Activated naive CD8-positive, alpha-beta T cell treated with anti-CD3 and anti-CD28 coated beads, Interleukin-2, amount 10 ng/mL, durations not matched to agents 7 days and 5 days (primary cell): ENCODE measurements at places on chromosomes 4 and X. TPM values are rescaled to one million over a fixed set of nuclear protein-coding genes. Genes with fewer than 3 reads are reported as not detected.
A peak's percentile ranks its signal among the peaks of the same experiment; 100 is the strongest.

Gene RBM47
- 3.1 TPM for total RNA-seq

DNA sequence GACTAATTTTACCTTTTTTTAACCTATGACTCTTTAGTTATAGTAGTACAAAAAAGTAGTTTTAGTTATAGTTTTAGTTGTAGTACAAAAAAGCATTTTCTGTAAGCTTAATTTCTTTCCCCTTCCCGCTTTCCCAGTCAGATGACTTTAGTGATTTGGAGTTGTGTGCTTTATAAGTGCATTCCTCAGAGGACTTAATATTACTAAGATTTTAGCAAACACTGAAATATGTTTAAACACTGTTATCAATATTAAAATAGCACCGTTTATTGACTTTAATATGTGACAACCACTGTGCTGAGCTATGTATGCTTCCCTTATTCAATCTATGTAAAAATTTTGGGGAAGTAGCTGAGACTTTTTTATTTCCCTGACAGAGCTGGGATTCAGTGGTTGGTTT lies 22.8 kb downstream of the GUF1 start:
- H3K4me3 ChIP-seq: no peak overlapping the region
- no peaks in the 10 kb centered on the region for H3K27me3 ChIP-seq
- DNase-seq: no peak
- peaks cover 6% of the 10 kb centered on the region for H3K4me1 ChIP-seq

DNA sequence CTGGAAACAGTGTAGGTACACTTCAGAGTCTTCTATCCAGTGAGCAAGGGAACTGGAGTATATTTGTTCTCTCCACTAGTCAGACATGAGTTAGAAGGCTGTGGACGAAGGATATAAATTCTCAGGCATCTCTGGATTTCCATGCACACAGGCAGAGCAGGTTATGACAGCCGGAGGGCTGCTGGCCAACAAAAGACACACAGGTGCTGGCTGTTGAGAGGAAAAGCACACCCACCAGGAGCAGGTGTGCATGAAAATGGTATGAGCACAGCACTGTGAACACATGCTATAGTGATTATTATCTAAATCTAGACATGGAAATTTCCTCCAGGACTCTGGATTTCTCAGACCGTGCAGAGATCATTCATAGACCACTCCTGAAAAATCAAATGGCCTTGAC lies 444.7 kb upstream of the RPS6KA3 start:
- H3K27ac ChIP-seq: no peak overlapping the region
- DNase-seq: no peak
- H3K4me1 ChIP-seq: no peaks in the 10 kb centered on the region
- H3K4me3 ChIP-seq: no peak overlapping the region

Gene ETDA
- not detected for total RNA-seq

- peaks cover 3% of the 10 kb centered on the region for H3K36me3 ChIP-seq
- DNase-seq: no peak
- no peaks in the 10 kb centered on the region for H3K27me3 ChIP-seq
Measured at GRCh38 chr4:25112366-25112994, 47.8 kb downstream of the SEPSECS start.

Gene NUDT11
- 0.65 TPM for total RNA-seq

GRCh38 chr4:61068745-61069144 lies 131.4 kb upstream of the ADGRL3 start:
- no peak overlapping the region for H3K4me3 ChIP-seq
- H3K27me3 ChIP-seq: no peaks in the 10 kb centered on the region
- no peaks in the 10 kb centered on the region for H3K4me1 ChIP-seq

Gene SOWAHD
- total RNA-seq: 2.1 TPM

- no peak overlapping the region for H3K27ac ChIP-seq
- H3K4me1 ChIP-seq: peaks cover 5% of the 10 kb centered on the region
- no peak for DNase-seq
- peaks cover 9% of the 10 kb centered on the region for H3K27me3 ChIP-seq
- peaks cover 6% of the 10 kb centered on the region for H3K36me3 ChIP-seq
- no peak overlapping the region for H3K4me3 ChIP-seq
Measured at GRCh38 chrX:10017872-10018271, 50.7 kb downstream of the CLDN34 start.

GRCh38 chrX:111521169-111521568 lies 9.7 kb downstream of the SERTM2 start:
- no peaks in the 10 kb centered on the region for H3K27me3 ChIP-seq
- no peak overlapping the region for H3K4me3 ChIP-seq
- no peaks in the 10 kb centered on the region for H3K4me1 ChIP-seq
- no peak for DNase-seq

DNA sequence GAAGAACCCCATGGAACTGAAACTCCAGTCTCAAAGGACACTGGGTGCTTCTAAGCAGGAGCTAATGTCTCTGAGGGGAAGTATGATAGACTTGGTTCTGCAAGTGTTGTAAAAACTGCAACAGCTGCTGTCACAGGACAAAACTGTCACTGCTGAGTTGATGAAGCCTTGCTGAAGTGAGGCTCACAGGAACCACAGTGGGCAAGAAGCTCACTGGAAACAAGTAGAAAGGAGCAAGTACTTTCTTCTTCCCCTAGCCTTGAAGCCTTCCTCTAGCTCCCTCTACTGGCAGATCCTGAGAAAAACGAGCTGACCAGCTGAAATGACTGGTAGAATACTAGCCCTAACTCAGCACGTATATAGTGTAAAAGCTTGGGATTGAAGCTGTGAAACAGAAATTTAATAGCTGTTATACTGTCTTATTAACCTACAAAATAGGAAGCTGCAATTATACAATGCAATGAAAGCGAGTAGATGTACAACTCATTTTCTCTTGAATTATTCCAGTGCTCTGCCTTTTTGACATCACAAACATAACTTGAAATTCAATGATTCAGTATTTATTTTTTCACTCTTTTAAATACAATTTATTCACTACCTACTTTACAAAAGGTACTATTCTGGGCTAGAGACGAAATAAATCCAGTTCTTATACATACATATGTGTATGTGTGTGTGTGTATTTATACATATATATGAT lies 91.4 kb downstream of the GABRB1 start:
- no peak overlapping the region for H3K4me3 ChIP-seq
- H3K27ac ChIP-seq: no peak overlapping the region
- H3K4me1 ChIP-seq: no peaks in the 10 kb centered on the region
- DNase-seq: peak; percentile 33
